ENCODE measurements at places on chromosomes 7 and 10.

GRCh38 chr7:9149499-9150082, 716.2 kb downstream of the NXPH1 start:
- no peak for DNase-seq

DNA sequence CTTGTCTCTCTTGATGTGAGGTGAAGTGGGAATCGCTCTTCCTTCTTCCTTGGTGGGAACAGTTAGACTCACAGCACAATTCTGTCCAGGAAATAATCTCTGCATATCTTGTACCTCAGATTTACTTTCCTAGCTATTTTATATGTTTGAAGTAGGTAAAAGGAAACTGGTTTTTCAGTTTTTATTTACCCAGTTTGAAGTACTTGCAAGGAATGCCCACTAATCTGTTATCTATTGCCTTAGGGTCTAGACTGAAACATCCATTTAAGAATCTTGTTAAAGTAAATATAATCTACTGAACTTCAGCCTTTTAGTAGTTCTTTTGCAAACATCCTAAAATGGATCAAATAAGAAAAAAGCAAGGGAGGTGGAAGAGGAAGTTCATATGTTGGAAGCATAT, 229.8 kb downstream of the KCND2 start:
- DNase-seq: no peak

- DNase-seq: no peak
Observed at GRCh38 chr10:121578298-121578697, 19.9 kb downstream of the FGFR2 start.

DNA sequence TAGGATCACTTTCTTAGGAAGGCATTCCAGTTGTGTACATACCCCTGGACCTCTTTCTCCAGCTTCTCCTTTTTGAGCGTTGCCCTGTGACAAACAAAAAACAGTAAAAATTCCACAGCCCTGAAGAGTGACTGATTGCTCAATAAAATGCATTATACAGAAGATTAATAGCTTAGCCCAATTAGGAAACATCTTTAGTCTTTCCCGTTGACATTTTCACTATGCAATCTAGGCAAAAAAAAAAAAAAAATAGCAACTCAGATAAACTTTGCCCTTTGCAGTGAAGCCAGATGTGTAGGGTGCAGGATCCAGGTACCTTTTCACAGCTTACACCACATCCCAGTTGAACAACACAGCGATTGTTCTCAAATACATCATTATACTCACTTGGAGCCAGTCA, 17.9 kb downstream of the COL28A1 start:
- DNase-seq: no peak

- DNase-seq: no peak
Observed at GRCh38 chr10:6161921-6162320, 40.8 kb upstream of the PFKFB3 start.

GRCh38 chr10:102799691-102800471, 37.3 kb downstream of the CYP17A1 start:
- no peak for DNase-seq

All from CD4-positive, alpha-beta T cell treated with Interleukin-6 at 100 ng/mL for 8 hours (primary cell).